Effector CD4-positive, alpha-beta T cell (primary cell): ENCODE measurements at places on chromosomes 12 and 14.

DNA sequence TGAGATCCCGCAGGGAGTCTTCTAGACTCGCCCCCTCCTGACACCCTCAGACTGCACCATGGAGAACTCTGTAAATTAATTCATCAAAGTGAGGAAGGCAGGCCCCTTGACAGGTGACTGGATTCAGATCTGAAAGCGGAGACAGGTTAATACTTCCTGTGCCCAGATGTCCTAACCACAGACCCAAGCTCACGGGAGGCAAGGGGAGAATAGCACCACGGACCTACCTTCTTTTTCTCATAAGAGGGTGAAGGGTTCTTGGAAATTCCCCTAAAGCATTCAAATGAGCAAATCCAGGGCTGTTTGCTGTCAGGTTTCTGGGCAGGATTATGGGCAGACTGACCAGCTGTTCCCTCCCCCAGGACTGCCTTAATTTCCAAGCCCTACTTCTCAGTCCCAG is 170.0 kb downstream of the ZFP36L1 start:
- no peak for DNase-seq

DNA sequence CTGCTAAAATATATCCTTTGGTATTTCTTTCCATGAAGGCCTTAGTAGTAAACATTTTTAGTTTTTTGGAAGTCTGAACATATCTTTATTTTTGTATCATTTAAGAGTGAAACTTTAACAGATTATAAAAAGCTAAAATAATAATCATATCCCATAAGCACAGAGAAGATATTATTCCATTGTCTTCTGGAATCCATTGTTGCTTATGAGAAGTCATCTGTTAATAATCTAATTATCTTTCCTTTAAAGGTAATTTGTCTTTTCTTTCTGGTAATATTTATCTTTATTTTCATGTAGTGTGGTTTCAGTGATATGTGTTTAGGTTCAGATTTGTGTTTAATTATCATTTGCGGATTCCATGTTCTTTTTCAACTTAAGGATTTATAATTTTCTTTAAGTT is 261.7 kb downstream of the MSRB3 start:
- no peak for DNase-seq

GRCh38 chr14:103886304-103887169 is 39.2 kb upstream of the PPP1R13B start:
- no peak for DNase-seq

DNA sequence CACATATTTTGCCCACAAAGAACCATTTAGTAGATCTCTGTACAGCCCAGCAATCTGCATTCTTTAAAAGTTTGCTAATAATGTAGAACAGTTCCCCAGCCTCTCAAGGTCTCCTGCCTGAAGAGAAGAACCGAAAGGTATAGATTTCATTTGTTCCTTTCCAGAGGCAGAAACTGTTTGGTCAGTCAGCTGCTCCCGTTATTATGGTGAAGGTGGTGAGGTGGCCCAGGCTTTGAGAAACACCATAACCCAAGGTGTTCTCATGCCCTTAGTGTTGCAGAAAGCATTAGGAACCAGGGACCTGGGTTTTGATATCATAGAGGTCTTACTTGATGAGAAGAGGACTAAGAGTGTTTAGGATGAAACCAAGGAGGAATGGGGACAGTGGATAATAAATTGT is 65.3 kb downstream of the SUSD6 start:
- DNase-seq: no peak

DNA sequence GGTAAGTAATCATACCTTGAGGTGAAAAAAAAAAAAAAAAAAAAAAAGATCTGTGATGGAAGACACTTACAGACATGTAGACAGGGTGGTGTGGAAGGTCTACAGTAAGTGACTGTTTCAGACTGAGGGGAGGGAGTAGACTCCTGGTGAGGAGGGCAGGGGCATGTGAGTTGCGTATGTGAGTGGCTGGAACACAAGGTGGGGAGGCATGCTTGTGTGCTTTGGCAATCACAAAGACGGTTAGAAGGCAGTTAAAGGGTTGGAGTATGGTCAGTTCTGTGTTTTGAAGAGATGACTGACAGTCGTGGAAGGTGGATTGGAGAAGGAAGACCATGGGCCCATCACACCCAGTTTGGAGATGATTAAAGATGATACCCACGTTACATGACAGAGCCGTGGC is 65.2 kb downstream of the ETV6 start:
- DNase-seq: no peak

DNA sequence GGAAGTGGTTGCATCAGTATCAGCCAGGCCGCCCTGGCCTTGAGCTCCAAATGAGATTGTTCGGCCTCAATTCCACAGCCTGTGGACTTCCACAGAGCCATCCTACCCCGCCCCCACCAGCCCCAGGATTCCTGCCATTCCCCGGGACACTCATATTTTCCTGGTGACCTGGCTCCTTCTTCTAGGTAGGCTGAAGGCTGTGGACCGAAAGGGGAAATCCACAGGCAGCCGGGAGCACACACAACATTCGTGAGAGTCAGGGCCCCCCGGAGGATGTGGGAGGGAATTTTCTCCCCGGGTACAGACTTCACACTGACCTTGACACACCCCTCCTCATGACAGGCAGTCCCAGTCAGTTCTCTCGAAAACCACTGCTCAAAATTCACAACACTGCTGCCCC is 39.9 kb downstream of the RIN3 start:
- DNase-seq: no peak

GRCh38 chr14:103973354-103973753 is 31.0 kb upstream of the RD3L start:
- no peak for DNase-seq

- no peak for DNase-seq
Measured at GRCh38 chr14:88228522-88229236, 94.4 kb downstream of the KCNK10 start.

GRCh38 chr12:105820429-105821125 is 318.2 kb downstream of the NUAK1 start:
- DNase-seq: no peak
